Lung (tissue), 17 donors: ENCODE measurements at places on chromosomes 4 and X. TPM values are rescaled to one million over a fixed set of nuclear protein-coding genes. Genes with fewer than 3 reads are reported as not detected.

Gene TLR10
- total RNA-seq: 4.4 TPM

Gene KIAA1210
- total RNA-seq: 0.20 TPM

Gene STAP1
- total RNA-seq: 2.4 TPM

Gene HSFX2
- total RNA-seq: not detected

Gene USP9X
- 66.9 TPM for total RNA-seq

Gene LUZP4
- total RNA-seq: not detected

DNA sequence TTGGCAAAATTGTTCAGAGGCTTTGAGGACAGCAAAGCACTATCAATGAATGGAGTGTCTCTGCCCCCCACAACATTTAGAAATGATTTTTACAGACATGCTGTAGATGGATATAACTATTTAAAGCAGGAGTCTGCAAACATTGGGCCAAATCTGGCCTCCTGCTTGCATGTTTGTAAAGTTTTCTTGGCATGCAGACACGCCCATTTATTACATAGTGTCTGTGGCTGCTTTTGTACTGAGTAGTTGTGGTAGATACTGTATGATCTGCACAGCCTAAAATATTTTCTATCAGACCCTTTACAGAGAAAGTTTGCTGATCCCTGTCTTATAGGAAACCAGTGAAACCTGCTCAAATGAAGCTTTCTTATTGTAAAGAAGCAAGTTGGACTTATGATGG, 45.5 kb upstream of the PHEX start:
- no peaks in the 10 kb centered on the region for H3K27me3 ChIP-seq
- H3K36me3 ChIP-seq: no peaks in the 10 kb centered on the region
- no peak overlapping the region for H3K27ac ChIP-seq
- no peak overlapping the region for H3K4me3 ChIP-seq

- H3K27me3 ChIP-seq: no peaks in the 10 kb centered on the region
- H3K27ac ChIP-seq: no peak overlapping the region
- H3K36me3 ChIP-seq: no peaks in the 10 kb centered on the region
- no peaks in the 10 kb centered on the region for H3K4me1 ChIP-seq
- no peak for DNase-seq
- no peak overlapping the region for H3K4me3 ChIP-seq
These were observed 1157.6 kb upstream of the TENM3 start for GRCh38 chr4:181085557-181085956.

DNA sequence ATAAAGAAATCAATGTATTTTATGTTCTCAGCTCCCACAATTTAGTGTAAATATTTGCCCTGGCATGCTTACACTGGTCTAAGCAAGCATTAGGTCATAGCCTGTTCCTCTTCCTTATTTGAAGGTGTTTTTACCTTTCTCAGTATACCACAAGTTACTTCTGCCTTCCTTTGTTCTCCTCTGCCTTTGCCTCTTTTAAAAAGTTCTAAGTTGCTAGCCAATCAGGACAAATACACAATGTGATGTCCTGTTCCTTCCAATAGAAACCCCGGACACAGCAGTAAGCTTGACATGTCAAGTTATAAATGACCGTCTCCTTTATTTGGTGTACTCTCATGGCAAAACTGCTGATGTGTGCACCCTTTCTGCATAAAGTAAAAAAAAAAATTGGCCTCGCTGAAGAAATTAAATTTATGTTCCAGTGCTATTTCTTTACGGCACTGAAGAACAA, 49.4 kb downstream of the UGT2B10 start:
- peak; percentile 50 for DNase-seq
- H3K27ac ChIP-seq: no peak overlapping the region
- H3K27me3 ChIP-seq: no peaks in the 10 kb centered on the region
- H3K4me1 ChIP-seq: no peaks in the 10 kb centered on the region
- no peaks in the 10 kb centered on the region for H3K36me3 ChIP-seq

GRCh38 chr4:30757357-30757756, 37.2 kb downstream of the PCDH7 start:
- no peak for DNase-seq
- no peaks in the 10 kb centered on the region for H3K4me1 ChIP-seq
- no peak overlapping the region for H3K27ac ChIP-seq
- H3K27me3 ChIP-seq: no peaks in the 10 kb centered on the region

DNA sequence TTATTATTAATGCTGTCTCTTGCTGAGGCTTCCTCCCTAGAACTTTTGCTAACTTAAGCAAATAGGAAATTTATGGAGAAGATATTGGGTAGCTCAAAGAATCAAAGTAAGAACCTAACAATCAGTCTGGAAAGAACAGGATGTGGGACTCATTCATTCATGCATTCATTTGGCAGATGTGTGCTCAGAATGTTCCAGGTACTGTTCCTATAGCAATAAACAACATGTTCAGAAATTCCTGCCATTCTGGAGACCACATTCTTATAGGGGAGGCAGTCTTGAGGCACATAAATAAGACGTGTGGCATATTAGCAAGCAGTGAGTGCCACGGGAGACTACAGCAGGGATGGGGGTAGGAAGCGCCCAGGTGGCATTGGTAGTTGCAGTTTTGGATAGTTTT, 5.0 kb downstream of the GRK4 start:
- DNase-seq: no peak
- no peaks in the 10 kb centered on the region for H3K27me3 ChIP-seq
- H3K27ac ChIP-seq: no peak overlapping the region

- H3K4me3 ChIP-seq: no peak overlapping the region
- peak overlapping the region; percentile 16 for H3K27ac ChIP-seq
- H3K4me1 ChIP-seq: no peaks in the 10 kb centered on the region
- H3K27me3 ChIP-seq: no peaks in the 10 kb centered on the region
These were observed 882.0 kb upstream of the INTU start for GRCh38 chr4:126750723-126751122.

DNA sequence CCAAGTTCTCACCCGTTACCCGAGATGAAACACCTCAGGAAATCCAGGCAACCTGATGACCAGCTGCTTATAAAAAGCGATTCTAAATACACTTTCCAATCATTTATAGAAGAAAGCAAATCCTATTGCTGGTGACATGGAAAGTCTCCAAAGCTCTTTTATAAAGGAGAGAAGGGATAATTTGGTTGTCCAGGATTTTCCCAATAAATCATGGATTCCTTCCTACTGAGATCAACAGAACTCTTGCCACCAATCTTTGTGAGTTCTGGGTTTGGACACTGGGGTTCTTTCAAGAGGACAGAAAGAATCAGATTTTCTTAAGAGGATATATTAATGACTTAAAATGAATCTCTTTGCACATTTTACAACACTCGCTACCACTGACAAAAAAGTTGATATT, 24.7 kb upstream of the SOD3 start:
- H3K27ac ChIP-seq: no peak overlapping the region
- no peak for DNase-seq
- H3K4me1 ChIP-seq: no peaks in the 10 kb centered on the region
- no peaks in the 10 kb centered on the region for H3K36me3 ChIP-seq
- no peaks in the 10 kb centered on the region for H3K27me3 ChIP-seq

DNA sequence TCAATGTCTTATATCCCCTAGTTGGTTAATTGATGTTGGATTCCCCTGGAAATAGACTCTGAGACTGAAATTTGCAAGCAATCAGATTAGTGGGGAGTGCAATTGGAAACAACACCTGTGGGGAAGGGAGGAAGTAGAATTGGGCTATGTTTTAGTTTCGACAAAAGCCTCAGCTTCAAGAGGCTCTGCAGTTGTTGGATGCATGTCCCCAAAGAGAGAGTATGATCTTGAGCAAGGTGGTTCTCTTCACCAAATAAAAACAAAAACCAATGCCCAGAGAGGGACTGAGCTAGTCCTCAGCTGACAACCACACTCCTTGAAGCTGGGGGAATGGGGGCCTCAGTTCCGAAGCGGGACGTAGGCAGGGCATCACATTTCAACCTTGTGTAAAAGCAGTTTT, 77.1 kb downstream of the PRKG2 start:
- DNase-seq: no peak
- no peak overlapping the region for H3K27ac ChIP-seq
- no peak overlapping the region for H3K4me3 ChIP-seq
- H3K36me3 ChIP-seq: no peaks in the 10 kb centered on the region
- no peaks in the 10 kb centered on the region for H3K27me3 ChIP-seq

GRCh38 chr4:152937336-152938236, 1.5 kb downstream of the FHDC1 start:
- no peaks in the 10 kb centered on the region for H3K36me3 ChIP-seq
- DNase-seq: peak; percentile 70
- no peaks in the 10 kb centered on the region for H3K4me1 ChIP-seq
- no peaks in the 10 kb centered on the region for H3K27me3 ChIP-seq
- no peak overlapping the region for H3K27ac ChIP-seq

DNA sequence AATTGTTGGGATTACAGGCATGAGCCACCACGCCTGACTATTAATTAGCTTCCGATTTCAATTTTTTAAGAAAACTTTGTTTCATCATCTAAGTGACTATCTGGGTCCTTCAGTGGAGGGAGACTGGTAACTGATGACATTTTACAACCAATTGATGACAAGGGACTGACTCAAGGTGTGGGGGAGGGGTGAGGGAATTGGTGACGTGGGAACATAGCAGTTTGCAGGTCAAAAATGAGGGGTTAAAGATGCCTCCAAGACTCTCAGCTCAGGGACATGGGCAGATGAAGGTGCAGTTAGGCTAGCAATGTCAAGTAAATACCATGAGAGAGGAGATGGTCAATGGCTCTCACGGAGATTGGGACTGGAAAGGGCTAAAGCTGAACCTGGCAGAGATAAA, 5.7 kb upstream of the FAM9C start:
- H3K27ac ChIP-seq: no peak overlapping the region
- DNase-seq: no peak
- no peak overlapping the region for H3K4me3 ChIP-seq
- H3K36me3 ChIP-seq: no peaks in the 10 kb centered on the region
- H3K4me1 ChIP-seq: no peaks in the 10 kb centered on the region
- H3K27me3 ChIP-seq: no peaks in the 10 kb centered on the region

- no peaks in the 10 kb centered on the region for H3K36me3 ChIP-seq
- no peak overlapping the region for H3K27ac ChIP-seq
- peaks cover 66% of the 10 kb centered on the region for H3K4me1 ChIP-seq
- no peaks in the 10 kb centered on the region for H3K27me3 ChIP-seq
- no peak overlapping the region for H3K4me3 ChIP-seq
These were observed 11.5 kb downstream of the LNX1 start for GRCh38 chr4:53579826-53580225.

DNA sequence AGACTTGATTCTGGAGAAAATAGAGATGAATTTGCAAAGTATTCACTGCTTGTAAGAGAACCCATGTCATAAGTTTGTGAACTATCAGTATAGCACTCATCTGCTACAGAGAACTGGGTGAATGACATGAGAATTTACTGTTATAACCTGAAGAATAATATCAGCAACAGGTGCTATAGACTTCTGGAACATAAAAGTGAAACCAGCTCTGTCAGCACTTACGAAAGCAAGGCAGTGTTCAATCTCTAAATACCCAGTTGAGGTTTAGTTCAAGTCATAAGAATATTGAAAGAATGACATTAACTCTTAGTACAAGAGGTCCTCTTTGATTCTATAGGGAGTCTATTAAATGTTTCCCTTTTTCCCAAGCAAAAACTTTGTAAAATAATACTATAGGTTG, 232.9 kb upstream of the ANKRD50 start:
- H3K4me3 ChIP-seq: no peak overlapping the region
- H3K27ac ChIP-seq: no peak overlapping the region
- no peak for DNase-seq
- peaks cover under 1% of the 10 kb centered on the region for H3K4me1 ChIP-seq

GRCh38 chr4:77623091-77623490, 17.5 kb downstream of the CXCL13 start:
- no peak overlapping the region for H3K27ac ChIP-seq
- H3K4me3 ChIP-seq: no peak overlapping the region
- H3K36me3 ChIP-seq: no peaks in the 10 kb centered on the region
- peak; percentile 85 for DNase-seq
- H3K27me3 ChIP-seq: no peaks in the 10 kb centered on the region
- peaks cover 20% of the 10 kb centered on the region for H3K4me1 ChIP-seq

DNA sequence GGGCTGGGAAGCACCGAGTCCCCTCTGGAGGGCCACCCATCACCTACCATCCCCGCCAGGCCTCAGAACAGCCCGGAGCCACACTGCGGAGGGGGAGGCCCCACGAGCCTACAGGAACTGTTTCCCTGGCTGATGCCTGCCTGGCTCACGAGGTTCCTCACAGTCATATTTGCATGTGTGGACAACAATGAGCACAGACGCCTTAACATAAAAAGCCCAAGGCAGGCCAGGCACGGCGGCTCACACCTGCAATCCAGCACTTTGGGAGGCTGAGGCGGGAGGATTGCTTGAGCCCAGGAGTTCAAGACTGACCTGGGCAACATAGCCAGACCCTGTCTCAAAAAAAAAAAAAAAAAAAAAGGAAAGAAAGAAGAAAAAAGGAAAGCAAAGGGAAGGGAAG, 125.9 kb downstream of the FAM53A start:
- DNase-seq: no peak
- H3K27ac ChIP-seq: no peak overlapping the region
- H3K36me3 ChIP-seq: no peaks in the 10 kb centered on the region
- no peak overlapping the region for H3K4me3 ChIP-seq
